AG09319 (cell line): ENCODE measurements at places on chromosomes 12 and 14.

DNA sequence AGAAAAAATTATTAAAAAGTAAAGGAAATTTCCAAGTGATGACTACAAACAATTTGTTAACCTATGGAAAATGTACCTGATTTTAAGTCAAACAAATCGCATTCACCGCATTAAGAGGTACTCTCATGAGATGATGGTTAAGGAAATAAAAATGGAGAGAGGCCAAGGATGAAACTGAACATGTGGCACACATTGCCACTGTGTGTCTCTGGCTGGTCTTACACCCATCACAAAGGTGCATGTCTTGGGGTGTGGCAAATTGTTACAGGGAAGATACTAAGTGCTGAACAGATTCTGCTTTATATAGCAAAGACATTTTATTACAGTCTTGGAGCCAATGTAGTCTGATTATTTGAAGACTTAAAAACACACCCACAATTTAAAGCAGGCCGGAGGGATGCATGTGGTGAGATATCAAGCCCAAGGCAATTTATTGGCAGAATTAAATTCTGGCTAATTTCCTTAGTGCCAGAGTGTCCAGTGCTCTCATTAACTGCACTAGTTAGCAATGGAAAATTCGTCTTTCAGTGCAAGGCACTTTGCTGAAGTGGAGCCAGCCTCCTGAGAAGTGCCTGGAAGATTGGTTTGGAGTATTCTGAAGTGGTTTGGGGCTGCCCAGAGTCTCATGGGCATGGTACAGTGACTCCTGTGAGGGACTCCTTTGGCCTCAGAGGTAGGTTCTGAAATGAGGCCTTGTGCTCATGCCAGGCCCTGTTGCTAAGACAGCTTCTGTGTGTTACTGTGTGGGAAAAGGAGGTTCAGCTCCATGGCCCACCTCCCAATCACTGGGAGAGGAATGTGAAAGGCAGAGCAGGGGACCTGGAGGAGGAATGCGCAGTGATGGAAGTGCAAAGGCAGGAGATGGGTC lies 166.9 kb downstream of the BRMS1L start:
- no peak for DNase-seq

- no peak for DNase-seq
Observed at GRCh38 chr12:64566831-64567517, 43.3 kb upstream of the RASSF3 start.

DNA sequence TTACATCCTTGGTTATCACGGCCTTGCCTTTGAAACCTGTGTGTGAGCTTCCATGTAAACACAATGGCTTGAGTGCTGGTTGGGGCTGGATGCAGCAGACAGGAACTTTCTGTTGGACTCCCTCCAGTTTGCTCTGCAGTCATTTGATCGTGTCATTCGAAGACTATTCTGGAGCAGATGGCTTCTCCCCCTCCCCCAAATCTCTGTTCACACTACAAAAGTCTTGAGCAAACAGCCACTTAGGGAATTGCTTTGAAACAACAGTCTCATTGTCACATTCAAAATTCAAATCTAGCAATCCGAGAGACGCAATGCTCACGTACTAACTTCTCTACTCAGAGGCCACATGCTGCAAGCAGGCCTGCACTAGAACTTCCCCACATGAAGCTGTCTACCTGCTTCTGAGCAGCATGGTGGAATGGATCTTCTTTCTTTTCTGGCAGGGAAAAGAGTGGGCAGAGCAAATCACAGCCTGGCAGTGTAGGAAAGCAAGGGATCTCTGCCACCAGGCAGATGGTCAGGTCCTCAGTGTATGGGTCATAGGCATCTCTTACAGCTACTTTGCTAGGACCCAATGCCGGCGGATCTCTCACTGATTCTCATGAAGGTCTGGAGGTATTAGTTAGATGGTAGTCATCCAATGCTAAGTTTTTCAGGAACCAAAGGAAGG lies 214.2 kb downstream of the PPM1H start:
- DNase-seq: peak; percentile 38

DNA sequence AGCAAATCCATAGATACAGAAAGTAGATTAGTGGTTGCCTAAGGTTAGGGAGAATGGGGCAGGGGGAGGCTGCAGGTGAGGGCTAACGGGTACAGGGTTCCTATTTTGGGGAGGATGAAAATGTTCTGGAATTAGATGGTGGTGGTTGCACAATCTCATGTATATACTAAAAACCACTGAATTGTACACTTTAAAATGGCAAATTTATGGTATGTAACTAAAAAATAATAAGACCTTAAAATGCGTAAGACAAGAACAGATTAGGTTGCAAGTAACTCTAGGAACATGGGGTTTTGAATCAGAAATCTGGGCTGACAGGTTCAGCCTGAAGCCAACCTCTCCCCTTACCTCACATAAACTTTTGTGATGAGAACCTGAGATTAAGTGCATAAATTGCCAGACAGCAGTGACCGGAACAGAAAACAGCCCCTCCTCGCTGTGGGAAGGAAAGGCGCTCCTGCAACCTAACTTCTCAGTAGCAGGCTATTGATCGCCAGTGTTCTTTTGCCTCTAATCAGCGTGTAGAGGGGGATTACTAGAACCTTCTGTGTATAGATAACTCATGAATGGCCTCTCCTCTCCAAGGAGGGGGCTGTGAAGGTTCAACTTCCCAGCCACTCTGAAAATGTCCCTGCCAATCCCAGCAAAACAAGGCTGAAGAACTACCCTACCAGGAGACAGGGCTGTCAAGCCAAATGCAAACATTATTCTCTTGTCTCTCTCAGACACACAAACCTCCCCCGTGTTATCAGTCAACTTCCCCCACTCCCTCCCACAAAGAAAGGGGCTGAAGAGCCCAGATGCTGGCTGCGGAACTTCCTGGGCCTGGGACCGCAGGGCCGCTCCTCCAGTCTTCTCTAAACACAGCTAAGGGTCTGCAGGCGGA lies 1.9 kb downstream of the SSH1 start:
- DNase-seq: no peak

- no peak for DNase-seq
Observed at GRCh38 chr14:36105401-36105800, 71.1 kb downstream of the PTCSC3 start.

DNA sequence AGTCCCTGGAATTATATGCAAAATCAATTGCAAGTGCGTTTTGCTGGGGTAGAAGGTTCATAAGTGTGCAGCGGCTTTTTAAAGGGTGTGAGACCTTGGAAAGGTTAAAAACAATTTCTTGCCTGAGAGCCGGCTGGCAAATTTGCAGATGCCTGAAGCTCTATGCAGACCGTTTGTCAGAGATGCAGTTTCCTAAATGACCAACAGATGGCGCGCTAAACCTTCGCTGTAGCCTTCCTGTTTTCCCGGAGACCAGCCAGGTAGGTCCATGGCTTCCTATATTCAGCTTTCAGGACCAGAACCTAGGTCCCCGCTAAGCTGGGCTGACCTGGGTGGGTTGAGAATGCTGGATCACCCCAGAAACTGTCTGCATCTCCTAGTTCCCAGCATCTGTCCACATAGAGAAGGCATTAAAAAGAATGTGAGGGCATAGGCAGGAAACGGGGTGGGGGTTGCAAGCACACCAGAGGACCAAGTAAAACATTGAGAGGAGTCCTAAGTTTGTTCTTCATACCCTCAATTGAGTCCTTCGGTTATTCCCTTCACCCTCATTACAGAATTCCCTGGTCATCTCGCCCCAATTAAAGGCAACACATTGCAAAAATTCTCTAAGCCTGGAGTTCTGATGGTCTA lies 5.7 kb upstream of the NOS1 start:
- peak; percentile 46 for DNase-seq

GRCh38 chr12:123996581-123996980 lies 23.6 kb downstream of the ZNF664 start:
- DNase-seq: no peak
